Fibroblast of the aortic adventitia (primary cell): ENCODE measurements at places on chromosomes 3 and 15. TPM values are rescaled to one million over a fixed set of nuclear protein-coding genes. Genes with fewer than 3 reads are reported as not detected.

WDR48 gene
- total RNA-seq, result 30.1 and 41.3 TPM in 2 replicates

- no peak for DNase-seq
These were observed 96.8 kb upstream of the RGMA start for GRCh38 chr15:93185796-93186195.

TAGLN3 gene
- total RNA-seq, result not detected in 2 replicates

DNA sequence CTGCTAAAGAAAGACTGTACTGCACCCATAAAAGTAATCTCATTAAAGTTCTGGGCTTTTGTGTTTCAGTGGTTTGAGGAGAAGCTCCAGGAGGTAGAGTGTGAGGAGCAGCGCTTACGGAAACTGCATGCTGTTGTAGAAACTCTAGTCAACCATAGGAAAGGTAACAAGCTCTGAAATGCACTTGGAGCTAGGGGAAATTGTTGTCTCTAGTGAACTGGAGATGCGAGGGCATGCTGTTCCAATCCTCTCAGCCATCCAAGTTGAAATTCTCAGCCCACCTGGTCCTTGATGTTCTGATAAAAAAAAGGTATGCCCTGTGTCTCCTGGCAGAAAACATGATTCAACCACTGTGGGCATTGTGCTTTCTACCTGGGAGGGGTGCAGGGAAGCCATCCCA is 21.4 kb upstream of the SNX22 start:
- DNase-seq, result no peak

GRCh38 chr3:56125358-56126005 is 342.8 kb downstream of the ERC2 start:
- DNase-seq, result peak; percentile 89

GOLGA8S gene
- under 0.01 TPM in 1 of 2 replicates, not detected in the other for total RNA-seq

- DNase-seq, result peak; percentile 52
These were observed 117.5 kb downstream of the PDCD6IP start for GRCh38 chr3:33915796-33916546.

GRCh38 chr15:66862940-66863335 is 160.9 kb downstream of the SMAD6 start:
- peak; percentile 96 for DNase-seq

DNA sequence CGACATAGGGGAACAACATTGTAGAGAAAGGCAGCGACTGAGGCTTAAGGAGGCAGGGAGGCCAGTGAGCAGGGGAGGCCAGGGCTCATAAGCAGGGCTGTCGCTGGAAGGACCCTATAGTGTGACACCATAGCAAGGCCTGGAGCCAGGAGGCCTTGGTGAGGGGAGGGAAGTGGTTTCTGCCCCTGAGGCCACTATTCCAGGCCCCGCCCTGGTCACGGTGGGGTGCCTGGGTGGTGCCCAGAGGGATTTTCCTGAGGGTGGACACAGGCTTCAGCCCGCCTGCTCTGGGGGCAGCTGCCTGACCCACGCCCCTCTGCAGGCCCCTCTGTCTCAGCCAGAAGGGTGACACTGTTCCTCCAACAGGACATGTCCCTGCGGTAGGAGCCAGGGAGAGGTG is 147.8 kb upstream of the IQSEC1 start:
- no peak for DNase-seq

- no peak for DNase-seq
These were observed 175.9 kb downstream of the RPLP1 start for GRCh38 chr15:69628256-69629093.

GRCh38 chr3:40078590-40078989 is 230.9 kb upstream of the EIF1B start:
- peak; percentile 17 for DNase-seq

- peak; percentile 34 for DNase-seq
These were observed 80.3 kb downstream of the TMEM266 start for GRCh38 chr15:76140074-76140464.

SERINC4 gene
- 0.18 TPM in 1 of 2 replicates, not detected in the other for total RNA-seq

- no peak for DNase-seq
These were observed at the start of gene KCNH8 for GRCh38 chr3:19147905-19148767. Gene KCNH8 (plus strand): TSS chr3:19148510. CDS start chr3:19148720, 210 bp downstream.

LRRC34 gene
- total RNA-seq, result 7.4 and 15.0 TPM in 2 replicates

DNA sequence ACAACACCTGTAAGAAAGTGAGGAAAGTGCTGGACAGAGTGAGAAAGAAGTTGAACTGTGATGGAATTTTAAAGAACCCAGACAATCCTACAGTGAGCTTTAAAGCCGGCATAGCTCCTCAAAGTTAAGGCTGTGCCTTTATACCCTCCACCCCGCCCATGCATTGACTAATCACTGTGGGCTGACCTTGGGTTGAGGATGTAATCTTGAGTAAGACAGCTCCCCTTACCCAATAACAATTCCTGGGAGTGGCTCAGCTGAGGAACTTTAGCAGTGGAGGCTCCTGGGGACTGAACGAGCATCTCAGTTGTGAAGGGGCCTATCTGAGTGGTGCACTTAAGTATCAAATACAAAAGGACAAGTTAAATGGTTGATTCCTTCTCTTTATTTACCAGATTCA is 35.7 kb upstream of the ZNF770 start:
- DNase-seq, result no peak

TRPM1 gene
- not detected in 2 replicates for total RNA-seq

DNA sequence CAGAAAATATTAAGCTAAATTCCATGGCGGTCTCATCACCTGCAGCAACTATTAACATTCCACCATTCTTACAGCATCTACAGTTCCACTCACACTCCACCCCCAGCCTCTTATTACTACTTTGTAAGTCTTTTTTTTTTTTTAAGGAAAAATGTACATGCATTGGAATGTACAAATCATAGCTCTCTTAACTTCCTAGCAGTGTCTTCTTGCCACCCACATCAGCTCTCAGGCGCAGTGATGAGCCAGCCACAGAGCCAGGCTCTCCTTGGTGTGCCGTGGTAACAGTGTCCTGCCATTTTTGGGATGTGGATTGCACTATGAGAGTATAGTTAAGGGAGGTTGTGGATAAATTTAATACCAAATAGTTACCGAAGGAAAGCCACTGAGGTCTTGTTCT is 17.8 kb downstream of the ABHD17C start:
- no peak for DNase-seq

FBXW12 gene
- total RNA-seq, result 0.27 TPM in 1 of 2 replicates, not detected in the other

GRCh38 chr3:122940628-122941086 is 86.9 kb downstream of the SEMA5B start:
- DNase-seq, result peak; percentile 79
